ENCODE measurements at places on chromosomes 11 and 22. TPM values are rescaled to one million over a fixed set of nuclear protein-coding genes. Genes with fewer than 3 reads are reported as not detected.

DNA sequence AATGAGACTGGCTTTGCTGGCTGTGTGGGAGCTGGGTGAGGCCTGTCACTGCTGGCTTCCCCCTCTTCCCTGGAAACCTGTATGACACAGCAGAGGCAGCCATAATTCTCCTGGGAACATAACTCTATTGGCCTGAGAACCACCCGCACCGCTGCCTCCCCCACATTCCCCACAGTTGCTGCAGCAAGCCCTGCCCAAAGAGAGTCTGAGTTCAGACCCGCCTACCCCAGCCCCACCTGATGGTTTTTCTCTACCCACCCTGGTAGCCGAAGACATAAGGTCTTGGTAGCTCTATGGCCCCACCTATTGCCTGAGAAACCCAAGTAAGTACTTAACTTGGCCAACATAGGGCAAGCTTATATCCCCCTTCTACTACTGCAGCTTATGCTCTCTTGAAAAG is 174.8 kb downstream of the C11orf91 start:
- no peak for DNase-seq

GRCh38 chr22:30114361-30114760 is 34.1 kb downstream of the HORMAD2 start:
- no peak for DNase-seq

- no peak for DNase-seq
Measured at GRCh38 chr11:113643006-113643585, 63.0 kb downstream of the TMPRSS5 start.

DNA sequence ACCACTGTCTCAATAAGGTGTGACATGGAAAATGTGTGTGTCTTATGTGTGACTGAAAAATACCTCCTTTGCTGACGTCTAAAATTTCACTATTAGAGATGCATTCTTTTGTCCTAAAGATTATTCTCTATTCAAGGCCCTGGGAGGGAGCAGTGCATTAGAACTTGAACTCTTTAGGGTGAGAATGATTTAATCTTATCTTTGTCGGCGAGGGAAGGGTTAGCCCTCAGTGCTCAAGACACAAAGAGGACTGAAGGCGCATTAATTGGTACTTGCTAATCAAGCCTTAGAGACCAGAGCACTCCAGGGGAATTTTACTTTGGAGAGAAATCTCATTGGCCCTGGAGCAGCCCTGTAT is 29.8 kb upstream of the PLET1 start:
- DNase-seq: no peak

DLG2 gene
- 13.7 TPM for total RNA-seq

OR8D2 gene
- total RNA-seq: not detected

VSTM5 gene
- 0.39 TPM for total RNA-seq

GRCh38 chr11:110777775-110778174 is 65.5 kb upstream of the ARHGAP20 start:
- no peak for DNase-seq

DNA sequence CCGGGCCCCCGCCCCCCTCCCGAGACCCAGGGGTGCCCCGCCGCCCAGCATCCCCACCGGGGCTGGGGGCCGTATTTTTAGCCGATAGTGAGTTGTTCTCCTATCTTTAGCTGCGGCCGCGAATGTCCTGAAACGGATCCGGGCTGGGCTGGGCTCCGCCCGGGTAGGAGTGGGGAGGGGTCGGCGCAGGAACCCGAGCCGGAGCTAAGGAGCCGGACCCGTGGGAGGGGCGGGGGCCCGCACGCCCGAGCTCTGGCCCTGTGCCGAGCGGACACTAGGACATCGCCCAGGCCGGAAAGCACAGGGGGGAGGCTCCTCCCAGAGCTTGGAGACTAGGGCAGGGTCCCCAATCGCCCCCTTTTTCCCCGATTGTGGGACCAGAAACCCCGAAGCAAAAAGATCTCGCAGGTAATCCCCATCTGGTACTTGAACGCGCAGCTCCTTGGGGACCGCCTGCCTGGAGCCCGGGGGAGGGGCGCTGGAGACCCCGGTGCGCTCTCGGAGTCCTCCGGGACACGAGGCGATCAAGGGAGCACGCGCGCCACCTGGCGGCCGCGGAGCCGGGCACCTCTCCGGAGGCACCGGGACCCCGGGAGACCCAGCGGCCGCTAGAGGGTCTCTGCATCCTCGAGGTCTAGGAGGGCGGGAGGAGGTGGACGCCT is 669 bp downstream of the CDC42EP2 start:
- no peak for DNase-seq

IGLL5 gene
- total RNA-seq: not detected

OSBP gene
- 35.8 TPM for total RNA-seq

MRGPRX4 gene
- total RNA-seq: not detected

GRCh38 chr22:44160421-44160820 is 20.3 kb upstream of the PARVG start:
- DNase-seq: no peak

OR8H2 gene
- total RNA-seq: not detected

Data from skin of body (tissue), 3 donors.